Smooth muscle cell of bladder (primary cell): ENCODE measurements at places on chromosomes 1 and 21. TPM values are rescaled to one million over a fixed set of nuclear protein-coding genes. Genes with fewer than 3 reads are reported as not detected.

Gene SPATA17
- total RNA-seq, result 1.00 and 1.2 TPM in 2 replicates

Gene LRRC38
- 0.09 and 0.28 TPM in 2 replicates for total RNA-seq

Gene MYOG
- total RNA-seq, result not detected in 2 replicates

Gene STUM
- total RNA-seq, result under 0.01 TPM in 1 of 2 replicates, not detected in the other

Gene SMCP
- total RNA-seq, result not detected in 2 replicates

Gene SLC9C2
- total RNA-seq, result not detected in 2 replicates

Gene PDPN
- total RNA-seq, result 102 and 144 TPM in 2 replicates

Gene AKR7A3
- total RNA-seq, result 0.14 and 0.37 TPM in 2 replicates

Gene HES4
- 0.85 and 8.0 TPM in 2 replicates for total RNA-seq

Gene LCE1F
- not detected in 2 replicates for total RNA-seq

Gene KLHDC9
- total RNA-seq, result 1.2 and 1.8 TPM in 2 replicates

Gene NBPF4
- not detected in 2 replicates for total RNA-seq

Gene SPRR2A
- not detected in 2 replicates for total RNA-seq
